ENCODE measurements at places on chromosomes 4 and X.

DNA sequence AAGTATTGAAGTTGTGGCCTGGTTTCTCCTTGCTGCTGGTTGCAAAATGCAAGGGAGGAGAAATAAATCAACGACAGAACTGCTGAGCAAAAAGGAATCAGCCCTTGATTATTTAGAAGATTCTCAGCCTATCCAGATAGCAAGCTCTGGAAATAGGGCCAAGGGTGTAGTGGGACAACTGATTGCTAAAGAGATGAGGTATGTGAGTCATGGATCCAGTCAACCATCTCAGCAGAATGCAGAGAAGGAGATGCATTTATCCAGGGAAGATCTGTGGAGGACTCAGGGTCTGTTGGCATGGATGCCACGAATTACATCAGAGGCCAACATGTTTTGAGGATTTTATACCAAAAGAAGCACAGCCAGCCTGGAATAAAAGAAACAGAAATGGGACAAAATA lies 36.7 kb downstream of the FOXR2 start:
- DNase-seq, result no peak

- DNase-seq, result no peak
Measured at GRCh38 chr4:105714071-105714521, 5.5 kb downstream of the GSTCD start.

GRCh38 chr4:151322570-151322969 lies 2.8 kb downstream of the SH3D19 start:
- no peak for DNase-seq

GRCh38 chr4:168076989-168077725 lies 15.2 kb upstream of the ANXA10 start:
- peak; percentile 35 for DNase-seq

DNA sequence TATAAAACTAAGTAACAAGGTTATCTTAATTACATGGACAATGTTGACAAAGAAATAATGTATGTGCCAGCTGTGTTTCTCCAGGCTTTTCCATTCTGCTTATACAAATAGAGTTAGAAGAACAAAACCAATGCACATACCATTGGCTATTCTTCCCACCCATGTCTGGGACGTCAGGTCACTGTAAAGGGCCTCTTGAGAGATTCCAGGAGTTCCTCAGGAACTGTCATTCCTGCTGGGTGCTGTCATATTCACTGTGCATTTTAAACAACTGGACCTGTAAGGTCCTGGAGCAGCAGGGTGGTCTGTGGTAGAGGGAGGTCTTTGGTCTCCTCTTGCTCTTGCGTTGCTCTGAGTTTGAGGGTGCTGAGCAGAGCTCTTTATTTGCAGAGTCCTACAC lies 74.6 kb upstream of the AP1S2 start:
- no peak for DNase-seq

DNA sequence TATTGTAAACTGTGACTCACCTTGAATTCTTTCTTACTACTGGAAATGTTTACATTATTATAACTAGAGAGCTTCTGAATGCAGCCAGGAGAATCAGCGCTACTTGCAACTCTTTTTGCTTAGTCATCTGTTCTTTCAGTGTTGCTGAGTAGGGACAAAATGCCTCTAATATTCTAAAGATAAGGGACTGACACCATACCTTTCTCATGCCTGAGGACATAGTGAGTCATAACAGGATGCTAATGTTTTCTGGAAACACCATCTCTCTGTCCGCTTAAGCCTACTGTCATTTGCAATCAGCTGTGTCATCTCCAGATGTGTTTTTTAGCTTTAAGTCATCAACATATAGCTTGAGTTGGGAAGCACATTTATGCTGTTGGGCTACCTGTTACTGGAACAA lies 108.3 kb downstream of the QRFPR start:
- no peak for DNase-seq

DNA sequence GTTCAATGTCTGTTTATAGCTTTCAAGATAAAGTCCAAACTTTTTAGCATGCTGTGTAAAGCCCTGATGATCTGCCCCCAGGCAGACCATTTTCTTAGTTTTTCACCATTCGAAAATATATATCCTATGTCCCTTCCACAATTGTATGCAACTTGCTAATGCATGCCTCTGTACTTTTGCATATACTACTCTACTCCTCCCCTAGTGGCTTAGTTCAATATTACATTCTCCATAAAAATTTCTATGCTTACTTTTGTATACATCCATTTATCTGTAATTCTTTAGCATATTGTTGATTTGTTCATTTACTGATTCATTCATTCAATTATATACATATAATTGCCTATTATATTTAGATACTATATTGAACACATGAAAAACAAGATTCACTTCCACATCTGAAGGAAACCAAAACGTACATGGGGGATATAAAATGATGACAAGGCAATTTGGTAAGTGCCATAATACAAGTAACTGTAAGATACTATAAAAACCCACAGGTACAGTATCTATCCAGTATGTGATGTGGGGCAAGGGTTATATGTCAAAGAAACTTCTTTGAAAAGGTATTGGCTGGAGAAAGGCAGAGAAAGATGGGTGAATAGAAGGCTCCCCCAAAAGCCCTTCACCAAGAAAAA lies 902.5 kb downstream of the FAM133A start:
- DNase-seq, result no peak

DNA sequence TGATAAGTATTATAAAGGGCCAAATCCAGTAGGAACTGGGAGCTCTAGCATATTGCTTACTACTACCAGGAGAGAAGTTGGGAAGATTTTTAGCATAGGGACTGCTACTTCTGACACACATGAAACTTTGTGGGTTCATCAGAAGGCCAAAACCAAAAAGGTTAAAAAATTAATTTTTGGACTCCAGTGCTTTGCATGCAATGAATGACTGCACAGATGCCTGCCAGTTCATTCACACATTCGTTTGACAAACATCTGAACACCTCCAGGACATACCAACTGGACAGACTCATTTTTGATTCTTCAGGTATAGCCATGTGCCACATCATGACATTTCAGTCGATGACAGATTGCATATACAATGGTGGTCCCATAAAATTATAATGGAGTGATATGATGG lies 79.8 kb downstream of the MID1IP1 start:
- DNase-seq, result no peak

GRCh38 chr4:148114436-148114835 lies 327.8 kb downstream of the NR3C2 start:
- DNase-seq, result no peak

GRCh38 chr4:7584098-7584497 lies 149.4 kb upstream of the PSAPL1 start:
- no peak for DNase-seq

DNA sequence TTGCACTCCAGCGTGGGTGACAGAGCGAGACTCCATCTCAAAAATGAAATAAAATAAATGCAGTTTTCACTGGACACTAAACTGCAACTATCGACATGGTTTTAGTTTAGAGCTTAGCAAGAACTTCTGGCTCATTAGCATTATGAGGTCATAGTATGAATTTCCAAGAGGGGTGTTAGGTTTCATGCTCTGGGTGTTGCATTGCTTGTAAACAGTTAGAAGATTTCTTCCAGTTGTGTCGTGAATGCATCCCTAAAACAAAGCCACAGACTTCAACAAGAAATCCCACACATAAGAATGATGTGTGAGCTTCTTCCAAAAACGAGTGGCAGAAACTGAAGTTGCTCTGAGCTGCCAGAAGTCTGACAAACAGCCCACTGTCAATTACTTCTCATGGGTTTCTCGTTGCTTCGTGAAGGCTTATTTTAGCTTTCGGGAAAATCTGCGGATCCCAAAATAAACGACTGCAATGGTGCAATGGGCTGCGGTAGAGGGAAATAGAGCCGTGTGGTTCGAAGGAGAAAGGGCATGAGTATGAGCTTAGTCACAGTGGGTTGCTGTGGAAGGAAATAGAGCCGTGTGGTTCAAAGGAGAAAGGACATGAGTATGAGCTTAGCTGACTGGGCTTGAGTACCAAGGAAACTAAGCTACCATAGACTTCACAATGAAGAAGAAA lies 354.9 kb downstream of the DHRSX start:
- DNase-seq, result no peak

GRCh38 chr4:24243641-24244040 lies 340.7 kb downstream of the DHX15 start:
- DNase-seq, result no peak

DNA sequence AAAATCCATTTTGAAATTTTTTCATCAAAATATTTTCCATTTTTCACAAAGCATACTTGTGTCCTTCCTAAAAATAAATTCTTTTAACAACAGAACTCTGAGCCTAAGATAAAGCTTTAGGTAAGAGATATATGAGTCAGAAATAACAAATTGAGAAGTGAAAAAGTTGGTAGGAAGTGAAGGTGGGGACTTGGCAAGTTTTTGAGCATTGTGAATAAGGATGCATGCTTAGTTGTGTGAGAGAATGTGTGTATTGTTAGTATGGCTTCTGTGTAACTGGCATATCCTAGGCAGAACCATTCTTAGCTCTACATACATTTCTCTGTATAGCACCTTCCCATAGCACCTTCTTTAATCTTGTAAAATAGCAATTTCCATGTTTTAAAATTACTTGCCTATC lies 6.8 kb downstream of the ASB5 start:
- DNase-seq, result no peak

DNA sequence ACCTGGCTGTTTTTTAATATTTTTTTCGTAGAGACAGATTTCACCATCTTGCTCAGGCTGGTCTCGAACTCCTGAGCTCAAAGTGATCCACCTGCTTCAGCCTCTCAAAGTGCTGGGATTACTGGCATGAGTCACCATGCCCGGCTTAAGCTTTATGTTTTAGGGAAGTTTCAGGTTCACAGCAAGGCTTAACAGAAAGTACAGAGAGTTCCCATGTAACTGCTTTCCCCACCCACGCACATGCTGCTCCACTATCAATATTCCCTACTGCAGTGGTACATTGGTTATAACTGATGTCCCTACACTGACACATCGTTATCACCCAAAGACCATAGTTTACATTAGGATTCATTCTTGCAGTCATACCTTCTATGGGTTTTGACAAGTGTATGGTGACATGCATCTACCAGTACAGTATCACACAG lies 62.7 kb downstream of the PRPS1 start:
- no peak for DNase-seq

DNA sequence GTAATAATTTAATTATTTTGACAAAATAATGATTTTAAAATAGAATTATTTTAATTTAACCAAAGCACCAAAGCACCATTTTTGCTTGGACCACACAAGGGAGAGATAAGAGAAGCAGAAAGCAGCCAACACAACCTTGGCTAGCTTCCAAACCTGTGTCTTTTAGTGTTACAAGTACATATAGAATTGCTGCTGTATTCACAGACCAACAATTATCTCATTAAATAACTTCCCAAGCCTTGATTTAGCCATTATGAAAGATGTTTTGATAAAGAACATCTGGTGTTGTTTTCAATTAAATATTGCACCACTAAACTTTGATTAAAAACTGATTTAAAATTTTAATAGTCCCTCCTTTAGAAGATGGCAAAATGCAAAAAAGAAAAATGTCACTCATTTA lies 14.0 kb upstream of the IGFBP7 start:
- DNase-seq, result no peak

DNA sequence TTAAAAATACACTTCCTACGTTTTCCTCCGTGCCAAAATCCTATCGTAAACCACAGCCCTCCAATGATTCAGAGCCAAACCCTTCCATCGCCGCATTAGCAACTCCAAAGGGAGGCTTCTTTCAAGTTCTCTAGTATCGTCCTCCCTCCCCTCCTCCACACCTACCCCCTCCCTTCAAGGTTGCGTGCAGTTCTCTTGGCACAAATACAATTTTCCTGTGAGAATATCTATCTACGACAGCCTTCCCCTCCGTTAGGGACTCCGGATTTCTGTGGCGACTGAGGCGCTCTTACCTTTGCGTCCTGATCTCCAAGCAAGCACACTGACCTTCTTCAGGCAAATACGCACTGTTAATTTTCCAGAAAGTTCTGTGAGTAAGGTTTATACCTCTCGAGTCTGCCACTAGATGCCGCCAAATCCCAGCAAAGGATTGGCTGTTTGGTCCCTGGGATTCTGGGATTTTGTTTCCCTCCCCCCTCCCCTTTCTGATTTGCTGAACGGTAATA lies 1.2 kb upstream of the MORF4L2 start:
- DNase-seq, result peak; percentile 35

GRCh38 chrX:120250522-120251271 lies at the start of gene ZBTB33:
Gene ZBTB33 (plus strand): TSS chrX:120250812. CDS start chrX:120253416, 2,604 bp downstream.
- peak; percentile 85 for DNase-seq

GRCh38 chr4:184861047-184861446 lies 35.3 kb upstream of the ACSL1 start:
- no peak for DNase-seq

DNA sequence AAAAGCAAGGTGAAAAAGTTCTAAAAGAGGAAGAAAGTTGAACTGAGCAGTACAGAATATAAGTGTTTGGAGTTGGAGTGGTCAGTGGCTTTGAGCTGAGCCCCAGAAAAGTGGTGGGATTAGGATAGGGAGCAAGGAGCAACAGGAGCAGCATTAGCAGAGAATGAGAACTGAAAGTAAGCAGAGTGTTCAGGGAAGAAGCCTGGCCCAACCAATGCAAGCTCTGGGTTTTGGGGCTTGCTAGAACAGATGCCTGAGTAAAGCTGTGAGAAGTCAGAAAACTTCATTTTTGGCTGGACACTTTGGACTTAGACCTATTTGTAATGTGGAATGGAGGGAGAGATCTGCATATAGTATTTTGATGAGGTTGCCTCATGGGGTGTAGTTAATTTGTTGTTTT lies 17.8 kb downstream of the JADE1 start:
- no peak for DNase-seq

DNA sequence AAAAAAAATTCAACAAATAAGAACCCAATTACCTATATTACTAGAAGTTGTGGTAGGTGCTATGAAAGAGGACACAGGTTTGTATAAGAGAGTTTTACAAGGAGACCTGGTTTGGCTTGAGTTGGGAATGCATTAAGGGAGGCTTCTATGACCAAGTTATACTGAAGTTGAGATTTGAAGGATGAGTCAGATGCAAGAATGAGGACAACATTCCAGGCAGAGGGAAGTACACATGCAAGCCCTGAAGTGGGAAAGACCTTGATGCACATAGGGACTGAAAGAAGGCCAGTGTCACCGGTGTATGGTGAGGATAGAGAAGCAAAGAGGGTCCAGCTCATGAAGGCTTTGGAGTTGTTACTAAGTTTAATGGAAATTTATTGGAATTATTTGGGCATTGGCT lies 52.2 kb downstream of the ANK2 start:
- no peak for DNase-seq

- DNase-seq, result no peak
Measured at GRCh38 chrX:23373129-23373804, 38.6 kb downstream of the PTCHD1 start.

GRCh38 chr4:100288161-100288560 lies 97.9 kb upstream of the DDIT4L start:
- no peak for DNase-seq

DNA sequence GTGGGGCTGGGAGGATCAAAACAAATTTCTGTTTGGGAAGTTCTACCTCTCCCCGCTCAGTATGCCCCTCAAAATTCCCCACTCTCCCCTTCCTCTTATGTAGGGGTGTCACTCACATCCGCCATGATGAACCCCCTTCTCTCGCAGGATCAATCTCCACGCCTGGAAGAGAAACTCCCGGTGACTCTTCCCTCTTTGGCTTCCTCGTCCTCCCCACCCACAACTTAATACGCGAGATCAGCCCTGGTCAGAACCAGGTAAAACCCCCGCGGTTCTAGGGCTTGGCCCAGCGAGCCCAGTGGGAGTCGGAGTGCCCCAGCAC lies 427 bp downstream of the LAMTOR3 start:
- no peak for DNase-seq

Measured in stimulated activated CD4-positive, alpha-beta T cell treated with anti-CD3 and anti-CD28 coated beads, Interleukin-1b, Interleukin-23, amount 100 ng/mL, for 48 hours (primary cell).